Fibroblast of villous mesenchyme (primary cell): ENCODE measurements at places on chromosomes 5 and 9.

- DNase-seq, result no peak
Measured at GRCh38 chr9:16407617-16408016, 462.9 kb downstream of the BNC2 start.

DNA sequence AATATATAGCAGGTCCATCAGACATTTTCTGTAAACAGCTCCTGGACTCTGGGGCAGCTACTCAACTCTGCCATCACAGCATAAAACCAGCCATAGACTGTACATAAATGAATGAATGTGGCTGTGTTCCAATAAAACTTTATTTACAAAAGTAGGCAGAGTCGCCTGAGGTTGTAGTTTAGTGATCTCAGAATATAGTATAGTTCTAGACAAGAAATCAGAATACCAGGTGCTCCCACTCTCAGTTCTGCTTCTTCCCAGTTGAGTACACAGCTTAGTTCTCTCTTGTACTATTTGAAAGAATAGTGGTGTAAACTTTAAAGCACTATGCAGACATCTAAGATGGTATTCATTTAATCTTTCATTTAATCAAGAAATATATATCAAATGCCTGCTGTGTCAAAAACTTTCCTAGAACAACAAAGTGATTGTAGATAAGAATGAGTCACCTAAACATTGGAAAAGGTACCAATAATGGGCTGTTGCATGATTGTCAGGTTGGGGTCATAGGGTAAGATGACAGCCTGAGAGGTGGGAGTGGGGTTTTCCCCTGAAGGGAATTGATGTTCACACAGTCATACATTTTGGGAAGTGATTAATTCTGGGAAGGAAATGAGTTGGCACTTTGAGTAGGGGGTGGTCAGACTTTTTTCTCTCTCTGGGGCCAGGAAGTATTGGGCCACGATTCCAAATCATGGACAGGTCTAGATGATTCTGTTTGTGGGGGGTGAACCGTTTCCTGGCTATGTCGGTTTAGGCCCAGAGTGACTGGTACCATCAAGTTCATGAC is 37.0 kb downstream of the TNFSF8 start:
- DNase-seq, result no peak

- no peak for DNase-seq
Measured at GRCh38 chr5:14195588-14195987, 52.4 kb downstream of the TRIO start.

DNA sequence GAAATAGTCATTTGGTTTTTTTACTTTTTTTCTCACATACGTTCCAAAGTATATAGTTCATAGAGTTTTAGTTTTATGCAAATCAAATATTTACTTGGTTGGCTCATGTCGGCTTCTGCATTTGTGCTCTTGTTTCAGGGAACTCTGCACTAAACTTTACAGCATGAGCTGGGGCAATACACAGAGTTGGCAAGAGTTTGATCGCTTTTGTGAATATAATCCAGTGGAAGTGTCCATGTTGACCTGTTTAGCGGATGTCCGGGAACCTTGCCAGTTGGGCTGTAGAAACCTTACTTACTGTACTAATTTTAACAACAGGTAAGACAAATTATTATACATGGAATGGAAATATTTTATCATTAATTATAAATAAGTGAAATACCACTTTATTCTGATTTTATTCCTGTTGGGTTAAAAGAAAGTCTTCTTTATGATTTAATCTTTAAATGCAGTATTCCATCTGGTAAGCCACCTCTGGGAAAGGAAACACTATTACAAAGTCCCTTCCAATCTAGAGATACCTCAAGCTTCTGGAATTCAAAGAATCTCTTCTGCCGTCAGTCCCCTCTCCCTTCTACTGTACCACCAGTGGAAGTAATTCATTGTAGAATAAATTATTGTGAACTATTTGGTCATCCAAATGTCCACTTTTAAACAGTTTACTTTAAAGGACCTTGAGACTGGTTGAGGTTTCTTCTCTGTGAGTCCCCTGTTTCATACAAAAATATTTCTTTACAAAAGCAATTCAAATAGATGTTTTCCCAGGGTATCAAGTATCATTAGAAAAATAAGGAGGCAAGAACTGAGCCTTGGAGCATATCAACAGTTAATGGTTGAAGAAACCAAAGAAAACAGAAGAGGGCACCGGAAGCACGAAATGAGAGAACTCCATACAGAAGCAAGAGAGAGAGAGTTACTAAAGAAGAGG is 45.2 kb upstream of the GLIPR2 start:
- DNase-seq, result peak; percentile 37

- peak; percentile 96 for DNase-seq
Measured at GRCh38 chr9:131658377-131659129, 81.3 kb downstream of the RAPGEF1 start.

- DNase-seq, result no peak
Measured at GRCh38 chr5:134106991-134107701, 7.3 kb upstream of the TCF7 start.

- DNase-seq, result no peak
Measured at GRCh38 chr5:122162100-122162638, 32.8 kb downstream of the ZNF474 start.

DNA sequence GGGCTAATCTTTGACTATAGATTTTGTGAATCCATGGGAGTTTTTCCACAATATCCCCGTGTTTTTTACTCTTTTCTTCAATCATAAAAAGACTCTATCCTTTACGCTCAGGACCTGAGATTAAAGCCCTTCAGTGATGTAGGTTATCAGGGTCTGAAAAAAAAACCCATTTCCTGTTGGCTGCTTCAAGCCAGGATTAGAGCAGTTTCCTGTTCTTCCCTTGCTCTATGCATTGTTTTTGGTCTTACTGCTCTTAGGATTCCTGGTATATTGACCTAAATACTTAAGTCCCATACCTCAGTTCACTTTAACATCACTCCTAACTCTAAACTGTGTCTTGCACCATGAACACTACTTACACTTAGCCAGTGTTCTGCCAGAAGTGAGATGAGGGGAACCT is 319.3 kb upstream of the CHD1 start:
- DNase-seq, result no peak

GRCh38 chr5:150105928-150106615 is 19.7 kb upstream of the CSF1R start:
- no peak for DNase-seq

DNA sequence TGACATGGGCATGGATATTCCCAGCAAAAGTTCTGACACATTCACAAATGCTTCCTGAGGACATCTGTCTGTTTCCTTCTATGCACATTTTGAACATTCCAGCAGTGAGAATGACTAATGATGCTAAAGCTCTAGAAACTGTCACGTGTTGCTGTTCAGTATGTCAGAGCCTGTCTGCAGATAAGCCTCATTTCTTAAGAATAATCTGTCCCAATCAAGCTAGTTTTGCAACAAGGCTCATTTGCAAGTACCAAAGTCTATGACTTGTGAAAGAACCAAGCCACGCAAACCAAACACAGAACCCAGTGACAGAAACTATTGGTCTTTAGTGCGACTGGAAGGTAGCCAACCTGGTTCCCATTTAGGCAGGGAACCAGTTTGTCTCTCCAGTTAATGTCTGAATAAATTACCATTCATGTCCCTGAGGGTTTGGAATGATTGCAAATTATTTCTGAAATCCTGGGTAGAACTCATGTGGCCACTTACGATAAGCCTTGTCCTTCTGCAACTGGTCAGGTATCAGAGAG is 178.5 kb downstream of the C9orf152 start:
- DNase-seq, result peak; percentile 98

- no peak for DNase-seq
Measured at GRCh38 chr9:113341712-113342410, 1.8 kb upstream of the WDR31 start.

GRCh38 chr5:116669261-116670031 is 94.8 kb upstream of the SEMA6A start:
- no peak for DNase-seq

DNA sequence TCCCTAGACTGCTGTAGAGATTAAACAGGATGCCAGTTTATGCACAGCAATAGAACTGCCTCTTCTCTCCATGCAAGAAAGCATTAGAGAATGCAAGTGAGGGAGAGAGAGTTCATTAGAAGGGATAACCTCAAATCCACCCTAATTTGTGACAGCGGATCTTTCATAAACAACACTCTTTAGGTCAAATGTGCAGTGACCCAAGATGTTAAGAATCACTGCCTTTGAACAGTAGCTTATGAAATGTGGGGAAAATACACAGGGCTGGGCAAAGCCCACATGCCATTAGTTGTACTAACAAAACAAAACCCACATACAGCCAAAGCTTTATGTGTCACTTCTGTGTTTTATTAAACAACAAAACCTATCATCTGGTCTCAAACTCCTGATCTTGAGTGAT is 36.2 kb upstream of the POU4F3 start:
- no peak for DNase-seq

- peak; percentile 29 for DNase-seq
Measured at GRCh38 chr5:59264639-59265245, 628.8 kb downstream of the PDE4D start.

- DNase-seq, result no peak
Measured at GRCh38 chr9:69175486-69175885, 1.4 kb downstream of the TJP2 start.

GRCh38 chr5:8176101-8176693 is 307.2 kb downstream of the MTRR start:
- peak; percentile 12 for DNase-seq

DNA sequence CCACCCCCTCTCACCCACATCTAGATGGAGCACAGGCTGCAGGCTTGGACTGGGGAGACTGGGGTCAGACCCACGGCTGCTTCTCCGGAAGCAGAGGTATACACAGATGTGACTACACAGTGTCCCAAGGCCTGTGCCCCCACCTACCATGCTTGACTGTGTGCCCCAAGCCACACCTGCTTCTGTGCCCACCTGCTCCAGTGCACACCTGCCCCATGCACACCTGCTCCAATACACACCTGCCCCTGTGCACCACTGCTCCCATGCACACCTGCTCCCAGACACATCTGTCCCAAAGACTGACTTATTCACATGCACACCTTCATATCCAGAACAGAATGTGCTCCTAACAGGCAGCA is 5.5 kb upstream of the COL5A1 start:
- DNase-seq, result no peak

DNA sequence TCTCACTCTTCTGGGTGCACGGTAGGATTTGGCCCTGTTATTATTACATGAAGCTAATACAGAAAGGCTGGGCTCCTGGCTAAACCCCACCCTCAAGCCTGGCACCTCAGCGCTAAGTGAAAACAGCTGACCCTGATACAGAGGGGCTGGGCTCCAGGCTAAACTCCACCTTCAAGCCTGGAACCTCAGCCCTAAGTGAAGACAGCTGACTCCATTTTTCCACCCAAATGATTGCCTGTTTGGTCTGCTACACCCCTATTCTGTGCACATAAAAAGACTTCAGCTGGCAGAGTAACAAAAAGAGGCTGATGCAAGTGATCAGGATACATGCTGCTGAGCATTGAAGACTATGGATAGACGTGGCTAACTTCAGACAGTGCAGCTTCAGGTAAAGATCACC is 148.4 kb upstream of the CLINT1 start:
- DNase-seq, result no peak

- peak; percentile 50 for DNase-seq
Measured at GRCh38 chr9:110048976-110049698, 158.8 kb downstream of the C9orf152 start.

GRCh38 chr5:113487781-113488644 is at the start of gene MCC:
Gene MCC (minus strand): TSS chr5:113488453.
- DNase-seq, result peak; percentile 92

- peak; percentile 45 for DNase-seq
Measured at GRCh38 chr5:78472469-78473106, 112.2 kb downstream of the SCAMP1 start.

- no peak for DNase-seq
Measured at GRCh38 chr5:168292786-168293696, 1.6 kb downstream of the WWC1 start.

DNA sequence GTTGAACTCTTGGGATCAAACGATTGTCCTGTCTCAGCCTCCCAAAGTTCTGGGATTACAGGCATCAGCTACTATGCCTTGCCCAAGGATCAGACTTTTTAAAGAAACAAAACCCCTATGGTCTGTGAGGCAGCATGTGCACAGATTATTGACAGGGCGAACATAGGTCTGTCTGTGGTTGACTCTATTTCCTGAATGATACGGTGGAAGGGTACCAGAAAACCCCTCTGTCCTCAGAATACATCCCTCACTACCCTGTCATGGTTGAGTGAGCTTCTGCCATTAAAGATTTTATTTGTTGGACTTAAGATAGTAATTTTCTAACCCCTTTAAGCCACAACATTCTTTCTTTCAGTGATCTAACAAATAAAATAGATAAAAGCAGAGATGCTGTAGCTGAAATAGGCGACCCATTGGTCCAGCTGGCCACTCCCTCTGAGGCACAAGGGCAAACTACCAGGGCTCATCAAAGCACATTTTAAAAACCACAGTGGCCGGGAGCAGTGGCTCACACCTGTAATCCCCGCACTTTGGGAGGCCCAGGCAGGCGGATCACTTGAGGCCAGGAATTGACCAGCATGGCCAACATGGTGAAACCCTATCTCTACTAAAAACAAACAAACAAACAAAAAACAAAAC is 84.9 kb upstream of the ANKRD55 start:
- no peak for DNase-seq

DNA sequence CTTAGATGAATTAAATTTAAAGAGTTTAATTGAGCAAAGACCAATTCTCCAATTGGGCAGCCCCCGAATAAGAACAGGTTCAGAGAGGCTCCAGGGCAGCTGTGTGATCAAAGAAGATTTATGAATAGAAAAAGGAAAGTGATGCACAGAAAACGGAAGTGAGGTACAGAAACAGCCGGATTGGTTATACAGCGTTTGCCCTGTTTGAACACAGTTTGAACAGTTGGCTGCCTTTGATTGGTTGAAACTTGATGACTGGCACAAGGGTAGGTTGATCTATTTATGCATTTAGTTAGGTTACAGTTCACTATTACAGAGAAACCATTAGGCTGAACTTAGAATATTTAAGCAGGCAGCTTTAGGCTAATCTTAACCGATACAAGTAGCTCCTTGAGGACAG is 29.5 kb downstream of the NIM1K start:
- no peak for DNase-seq

DNA sequence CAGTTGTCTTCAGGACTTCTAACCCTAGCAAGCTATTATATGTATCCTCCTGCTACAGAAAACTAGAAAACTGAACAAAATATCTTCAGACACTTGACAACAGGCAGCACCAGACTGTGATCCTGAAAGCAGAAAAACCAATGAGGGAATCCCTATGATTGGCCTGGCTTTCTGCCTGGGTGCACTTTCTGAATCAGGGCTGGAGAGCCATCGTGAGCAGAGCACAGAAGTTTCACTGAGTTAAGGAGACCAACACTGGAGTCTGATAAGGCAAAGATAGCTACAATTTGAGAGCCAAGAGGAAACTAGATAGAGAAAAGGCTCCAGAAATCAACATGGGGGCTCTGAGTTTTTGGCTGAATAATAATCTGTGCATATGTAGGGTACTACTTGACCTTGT is 106.5 kb downstream of the FANCC start:
- DNase-seq, result no peak

DNA sequence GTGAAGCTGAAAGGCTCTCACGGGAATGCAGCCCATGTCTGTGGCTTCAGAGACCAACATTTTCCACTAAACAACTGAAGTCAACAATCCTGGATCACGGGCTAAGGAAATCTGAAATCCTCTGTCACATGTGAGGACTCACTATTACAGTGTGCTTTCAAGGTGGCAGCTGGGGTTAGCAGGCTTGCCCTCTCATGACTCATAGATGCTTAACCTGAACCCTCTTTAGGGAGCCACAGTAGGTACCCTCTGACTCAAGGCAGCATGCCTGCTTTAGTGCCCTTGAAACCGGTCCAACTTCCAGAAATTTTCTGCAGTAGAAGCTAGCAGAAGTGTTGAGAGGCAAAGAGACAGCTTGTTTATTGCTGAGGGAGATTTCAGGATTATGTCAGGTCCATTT is 232.5 kb downstream of the GABRB2 start:
- DNase-seq, result no peak

GRCh38 chr9:114117996-114118830 is 19.1 kb upstream of the KIF12 start:
- DNase-seq, result no peak
